ENCODE measurements at places on chromosomes 16 and 17.

DNA sequence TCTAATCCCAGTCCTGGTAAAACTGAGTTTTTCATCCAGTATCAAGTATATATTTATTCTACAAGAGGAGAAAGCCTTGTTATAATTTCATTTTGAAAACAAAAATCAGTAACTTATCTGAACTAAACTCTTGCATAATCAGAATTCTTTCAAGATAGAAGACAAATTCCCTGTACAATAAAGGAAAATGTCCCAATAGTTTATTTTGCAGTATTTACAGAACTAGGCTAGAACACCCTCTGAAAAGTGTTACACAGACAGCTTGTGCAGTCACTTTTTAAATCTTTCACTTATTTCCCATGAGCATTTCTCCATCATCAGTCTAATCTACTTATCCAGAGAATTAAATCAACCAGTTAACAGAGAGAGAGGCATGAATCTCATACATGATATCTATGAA, 48.5 kb downstream of the SPOP start:
- DNase-seq: no peak

- DNase-seq: no peak
These were observed 99.4 kb downstream of the CCT6B start for GRCh38 chr17:34861864-34862263.

- no peak for DNase-seq
These were observed 1.5 kb upstream of the PRM2 start for GRCh38 chr16:11277607-11278337.

DNA sequence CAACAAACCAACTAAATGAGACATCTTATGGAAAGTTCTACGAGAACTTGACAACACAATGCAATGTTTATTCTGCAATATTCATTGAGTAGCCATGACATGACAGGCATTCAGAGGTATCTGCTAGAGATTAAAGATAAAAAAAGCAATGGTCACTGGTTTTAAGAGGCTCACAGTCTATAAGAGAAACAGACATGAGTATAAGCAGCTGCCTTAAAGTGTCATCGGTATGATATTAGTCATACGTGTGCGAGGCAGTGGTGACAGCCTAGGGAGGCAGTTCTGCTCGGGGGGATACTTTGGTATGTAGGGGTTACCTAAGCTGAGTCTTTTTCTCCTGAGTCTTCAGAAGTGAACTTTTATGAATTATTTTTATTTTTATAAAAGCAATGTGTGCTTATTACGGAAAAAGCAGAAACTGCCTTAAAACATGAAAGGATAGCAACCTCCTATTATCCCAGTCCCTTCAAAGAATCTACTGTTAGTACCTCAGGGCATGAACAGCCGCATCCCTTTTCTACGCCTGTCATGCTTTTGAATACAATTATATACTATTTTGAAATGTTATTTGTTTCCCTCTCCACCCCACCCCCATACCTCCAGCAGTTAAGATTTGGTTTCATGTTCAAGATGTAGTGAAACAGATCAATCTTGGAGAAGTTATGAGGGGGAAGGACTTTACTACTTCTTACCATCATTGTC, 7.7 kb downstream of the ST6GALNAC1 start:
- DNase-seq: no peak

- DNase-seq: no peak
These were observed 26.0 kb downstream of the SMARCE1 start for GRCh38 chr17:40621578-40621977.

All from fibroblast of mammary gland (primary cell).